ENCODE measurements at places on chromosomes 12 and 14.

DNA sequence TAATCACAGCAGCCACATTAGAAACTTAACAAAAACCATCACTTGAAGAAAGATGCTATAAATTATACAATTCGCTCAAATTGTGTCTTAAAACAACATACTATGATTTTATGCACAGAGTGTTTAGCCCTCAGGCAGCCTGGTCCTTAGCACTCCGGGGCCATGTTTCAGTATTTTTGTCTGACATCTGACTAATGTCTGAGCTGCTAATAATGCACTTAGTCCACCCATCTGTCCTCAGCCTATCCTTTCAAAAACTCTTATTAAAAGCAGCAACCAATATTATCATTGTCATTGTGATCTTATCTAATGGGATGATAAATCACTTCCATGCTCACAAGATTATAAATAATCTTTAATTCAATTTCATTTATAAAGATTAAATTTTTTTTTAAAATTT, 602.7 kb upstream of the FOXG1 start:
- DNase-seq = no peak

DNA sequence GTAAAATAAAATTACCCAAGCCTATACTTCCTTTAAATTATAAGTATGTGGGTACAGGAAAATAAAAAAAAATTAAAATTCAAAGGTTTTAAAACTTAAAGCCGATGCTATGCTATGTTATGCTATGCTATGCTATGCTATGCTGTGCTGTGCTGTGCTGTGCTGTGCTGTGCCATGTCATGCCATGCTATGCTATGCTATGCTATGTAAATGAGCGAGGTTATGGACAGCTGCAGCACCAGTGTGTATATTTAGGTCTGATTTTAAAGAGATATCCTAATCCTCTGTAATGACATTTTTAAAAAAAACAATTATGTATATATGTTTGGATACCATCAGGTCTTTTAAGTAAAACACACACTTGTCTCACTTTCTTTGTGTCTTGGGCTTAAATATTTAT, 1822.0 kb upstream of the SEL1L start:
- no peak for DNase-seq

DNA sequence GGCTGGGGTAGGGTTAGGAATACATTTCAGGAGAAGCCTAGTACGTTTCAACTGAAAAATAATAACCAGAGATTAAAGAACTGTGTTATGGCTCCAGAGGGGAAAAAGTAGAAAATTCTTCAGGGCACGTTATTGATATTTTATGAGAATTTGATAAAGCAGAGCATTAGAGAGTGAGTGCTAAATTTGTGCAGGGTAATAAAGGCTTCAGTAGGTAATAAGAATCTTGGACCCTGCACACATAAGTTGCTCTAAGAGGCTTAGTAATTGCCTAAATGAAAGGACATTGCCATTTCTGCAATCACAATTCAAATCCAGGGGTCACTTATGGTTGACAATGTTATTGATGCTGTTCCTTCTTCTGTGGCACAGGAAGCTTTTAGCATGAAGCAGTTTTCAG, 439.4 kb upstream of the DCN start:
- DNase-seq = no peak

DNA sequence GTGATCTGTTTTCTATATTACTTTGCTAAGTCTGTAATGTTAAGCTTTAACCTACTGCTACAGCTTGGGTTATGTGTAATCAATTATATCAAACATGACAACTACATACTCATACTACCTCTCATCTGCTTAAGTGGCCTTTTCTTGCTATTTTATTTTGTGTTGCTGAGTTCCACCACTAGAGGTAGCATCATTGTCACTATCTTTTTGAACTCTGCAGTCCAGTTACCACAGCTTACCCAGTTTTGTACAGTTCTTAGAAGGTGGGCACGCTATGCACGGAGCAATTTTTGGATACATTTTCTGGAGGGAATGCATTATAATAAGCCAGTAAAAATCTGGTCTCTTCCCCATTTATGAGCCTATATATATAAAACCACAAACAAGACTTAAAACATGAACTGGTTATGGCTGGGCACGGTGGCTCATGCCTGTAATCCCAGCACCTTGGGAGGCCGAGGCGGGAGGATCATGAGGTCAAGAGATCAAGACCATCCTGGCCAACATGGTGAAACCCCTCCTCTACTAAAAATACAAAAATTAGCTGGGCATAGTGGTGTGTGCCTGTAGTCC, 48.5 kb downstream of the SAV1 start:
- no peak for DNase-seq

GRCh38 chr12:93571365-93571924, 1.0 kb upstream of the SOCS2 start:
- DNase-seq = peak; percentile 77
